Mucosa of descending colon (tissue), 3 donors: ENCODE measurements at places on chromosomes 11 and 22.

DNA sequence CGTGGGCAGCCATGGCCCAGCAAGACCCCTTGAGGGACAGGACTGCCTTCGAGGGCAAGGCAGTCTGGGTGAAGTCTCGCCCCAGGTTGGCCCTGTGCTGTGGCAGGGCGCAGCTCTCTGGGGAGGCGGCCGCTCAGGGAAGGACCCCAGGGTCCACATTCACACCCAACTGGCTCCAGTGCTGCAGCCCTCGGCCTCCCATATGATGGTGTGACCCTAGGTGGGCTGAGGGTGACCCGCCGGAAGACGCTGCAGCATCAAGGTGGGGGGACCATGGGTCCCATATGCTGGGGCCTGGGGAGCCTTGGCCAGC is 28.0 kb upstream of the CCDC188 start:
- DNase-seq, result no peak

DNA sequence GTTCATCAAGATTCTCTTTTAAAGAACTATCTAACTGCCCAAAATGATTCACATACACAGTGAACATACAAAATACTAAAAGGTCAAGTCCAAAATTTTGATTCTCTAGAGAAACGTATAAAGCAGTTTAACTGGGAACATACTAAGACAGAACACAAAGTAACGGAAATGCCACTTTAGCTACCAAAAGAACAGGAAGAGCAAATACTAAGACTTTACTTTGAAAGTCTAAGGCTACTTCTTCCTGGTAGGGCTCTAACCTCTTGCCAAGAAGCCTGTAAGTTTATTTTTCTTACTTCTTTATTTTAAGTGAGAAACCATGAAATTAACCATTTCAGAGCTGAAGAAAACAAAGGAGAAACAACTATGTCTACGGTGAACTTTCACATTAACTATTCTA is 6.2 kb downstream of the PICALM start:
- no peak for DNase-seq

DNA sequence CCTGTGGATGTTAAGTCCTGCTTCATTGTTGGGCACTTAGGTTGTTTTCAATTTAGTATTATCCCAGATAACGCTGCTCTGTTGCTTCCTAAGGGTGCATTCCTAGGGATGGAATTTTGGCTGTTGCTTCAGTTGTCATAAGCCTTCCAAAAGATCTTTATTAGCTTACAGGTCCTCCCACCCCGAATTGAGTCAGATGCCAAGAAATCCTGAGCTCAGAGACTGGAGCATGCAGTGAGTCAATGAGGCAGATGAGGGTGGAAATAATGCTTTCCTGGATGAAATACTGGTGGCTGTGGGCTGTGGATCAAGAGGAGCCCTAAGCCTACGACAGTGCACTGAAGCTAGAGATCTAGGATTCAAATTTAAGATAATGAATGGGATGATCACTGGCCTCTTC is 10.7 kb upstream of the IL18BP start:
- DNase-seq, result no peak

- no peak for DNase-seq
Observed at GRCh38 chr22:35054064-35054463, 11.9 kb upstream of the ISX start.

DNA sequence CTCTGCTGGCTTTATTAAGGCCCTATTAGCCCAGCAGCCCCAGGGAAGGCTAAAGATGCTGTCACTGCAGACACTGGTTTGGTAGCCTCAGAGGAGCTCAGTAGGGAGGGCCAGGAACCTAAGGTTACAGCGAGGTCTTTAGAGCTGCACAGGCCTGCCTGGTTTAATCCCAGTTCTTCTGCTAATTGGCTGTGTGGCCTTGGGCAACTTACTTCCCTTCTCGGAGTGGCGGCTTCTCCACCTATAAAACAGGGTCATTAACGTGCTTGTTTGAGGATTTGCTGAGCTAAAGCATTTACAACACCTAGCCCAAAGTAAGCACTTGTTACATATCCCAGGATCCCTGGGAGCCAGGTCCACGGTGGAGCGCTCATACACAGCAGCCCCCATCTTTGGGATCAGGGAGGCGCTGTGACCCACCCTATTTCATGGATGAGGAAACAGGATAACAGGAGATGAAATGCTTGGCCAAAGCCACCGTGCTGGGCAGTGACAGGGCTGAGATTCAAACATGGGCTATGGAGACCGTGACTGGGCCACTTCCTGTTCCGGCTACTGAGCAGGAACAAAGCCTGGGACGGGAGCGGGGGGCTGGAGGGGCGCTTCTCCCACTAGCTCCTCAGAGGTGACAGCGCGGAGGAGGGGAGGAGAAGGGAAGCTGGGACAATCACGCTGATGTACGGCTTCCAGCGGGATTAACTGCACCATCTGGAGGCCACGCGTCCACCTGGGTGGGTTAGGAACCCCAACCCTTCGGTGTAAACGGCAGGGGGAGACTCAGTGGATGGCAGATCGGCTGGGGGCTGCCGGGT is 61.5 kb downstream of the IGLL1 start:
- DNase-seq, result no peak

DNA sequence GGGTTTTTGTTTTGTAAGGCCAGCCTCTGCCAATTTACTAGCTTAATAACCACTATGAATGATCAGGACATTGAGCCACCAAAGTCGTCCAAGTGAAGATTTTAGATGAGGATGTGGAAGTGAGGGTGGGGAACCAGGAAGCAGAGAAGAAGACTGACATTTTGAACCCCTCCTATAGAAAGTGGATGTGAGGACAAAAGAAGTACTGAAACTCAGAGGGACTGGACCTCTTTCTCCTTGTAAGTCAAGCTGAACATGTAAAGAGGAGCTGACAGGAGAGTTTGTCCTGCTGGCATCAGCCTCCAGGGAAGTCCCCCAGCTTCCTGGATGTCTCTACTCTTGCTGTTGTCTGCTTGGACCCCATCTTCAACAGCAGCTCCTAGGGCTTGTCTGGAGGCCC is 338.2 kb upstream of the NCAM1 start:
- no peak for DNase-seq
